Activated T-helper 1 cell treated with anti-CD3 and anti-CD28 coated beads, Interleukin-12 subunit alpha, Interleukin-12 subunit beta, Interleukin-2, Interleukin-4 antibody, amounts not matched to agents 30 ng/mL and 10 ng/mL and 1 ng/mL, durations not matched to agents 14 hours and 24 hours and 36 hours (primary cell): ENCODE measurements at places on chromosomes 3 and 15. TPM values are rescaled to one million over a fixed set of nuclear protein-coding genes. Genes with fewer than 3 reads are reported as not detected.

NR2E3 gene
- not detected in 2 replicates for total RNA-seq

GRCh38 chr3:176378789-176379188 lies 818.5 kb downstream of the TBL1XR1 start:
- no peaks in the 10 kb centered on the region for H3K4me1 ChIP-seq
- H3K27ac ChIP-seq = no peak overlapping the region
- DNase-seq = no peak
- no peaks in the 10 kb centered on the region for H3K27me3 ChIP-seq
- no peaks in the 10 kb centered on the region for H3K36me3 ChIP-seq

DNA sequence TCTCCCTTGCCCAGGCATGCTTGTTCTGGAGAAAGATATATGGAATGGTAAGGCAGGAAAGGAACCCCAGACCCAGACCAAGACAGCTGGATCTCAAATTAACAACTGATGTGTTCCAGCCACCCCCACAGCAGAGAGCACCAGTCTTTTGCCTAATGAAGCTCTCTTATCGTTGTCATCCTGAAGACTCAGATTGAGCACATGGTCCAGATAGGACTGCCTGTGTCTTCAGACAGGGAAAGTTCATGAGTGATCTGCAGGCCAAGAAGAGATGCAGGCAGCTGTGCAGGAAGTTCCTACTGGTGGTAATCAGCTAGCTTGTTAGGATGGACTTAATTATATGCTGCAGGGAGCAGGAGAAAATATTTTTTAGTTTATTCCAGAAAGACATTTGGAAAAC lies 53.3 kb downstream of the PPP2R3A start:
- peaks cover 6% of the 10 kb centered on the region for H3K27me3 ChIP-seq
- no peaks in the 10 kb centered on the region for H3K36me3 ChIP-seq
- no peak overlapping the region for H3K4me3 ChIP-seq
- no peak for DNase-seq
- no peaks in the 10 kb centered on the region for H3K4me1 ChIP-seq

- H3K27ac ChIP-seq = no peak overlapping the region
- H3K27me3 ChIP-seq = no peaks in the 10 kb centered on the region
- H3K4me1 ChIP-seq = peaks cover 29% of the 10 kb centered on the region
- no peak for DNase-seq
Observed at GRCh38 chr3:171314341-171314740, 145.9 kb downstream of the TNIK start.

GRCh38 chr15:60118146-60118545 lies 114.0 kb downstream of the FOXB1 start:
- DNase-seq = no peak
- H3K27ac ChIP-seq = no peak overlapping the region
- peaks cover 50% of the 10 kb centered on the region for H3K4me1 ChIP-seq
- no peak overlapping the region for H3K4me3 ChIP-seq
- no peaks in the 10 kb centered on the region for H3K27me3 ChIP-seq

DNA sequence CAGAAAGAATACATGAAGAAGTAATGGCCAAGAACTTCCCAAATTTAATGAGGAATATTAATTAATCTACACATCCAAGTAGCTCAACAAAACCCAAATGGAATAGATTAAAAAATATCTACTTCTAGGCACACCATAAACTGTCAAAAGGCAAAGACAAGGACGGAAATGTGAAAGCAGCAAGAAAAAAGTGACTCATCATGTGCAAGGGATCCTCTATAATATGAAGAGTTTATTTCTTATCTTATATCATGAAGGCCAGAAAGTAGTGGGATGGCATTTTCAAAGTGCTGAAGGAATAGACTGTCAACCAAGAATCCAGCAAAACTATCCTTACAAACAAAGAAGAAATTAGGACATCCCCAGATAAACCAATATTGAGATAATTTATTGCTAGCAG lies 73.9 kb upstream of the PRICKLE2 start:
- H3K4me3 ChIP-seq = no peak overlapping the region
- no peaks in the 10 kb centered on the region for H3K36me3 ChIP-seq
- H3K27me3 ChIP-seq = peaks cover 3% of the 10 kb centered on the region
- no peak for DNase-seq
- no peak overlapping the region for H3K27ac ChIP-seq
- no peaks in the 10 kb centered on the region for H3K4me1 ChIP-seq

UBA7 gene
- 90.3 and 97.5 TPM in 2 replicates for total RNA-seq

NUTM1 gene
- total RNA-seq = not detected in 2 replicates

GRCh38 chr15:65963911-65964482 lies 94.7 kb downstream of the RAB11A start:
- peaks cover 34% of the 10 kb centered on the region for H3K27me3 ChIP-seq
- H3K4me3 ChIP-seq = no peak overlapping the region
- H3K4me1 ChIP-seq = peaks cover 6% of the 10 kb centered on the region
- H3K27ac ChIP-seq = no peak overlapping the region

- H3K4me3 ChIP-seq = peak overlapping the region; percentile 77
- DNase-seq = no peak
- peaks cover 12% of the 10 kb centered on the region for H3K36me3 ChIP-seq
- peaks cover 2% of the 10 kb centered on the region for H3K27me3 ChIP-seq
- H3K27ac ChIP-seq = peak overlapping the region; percentile 65
Observed at GRCh38 chr3:126476166-126477060, 722 bp upstream of the ZXDC start.

DNA sequence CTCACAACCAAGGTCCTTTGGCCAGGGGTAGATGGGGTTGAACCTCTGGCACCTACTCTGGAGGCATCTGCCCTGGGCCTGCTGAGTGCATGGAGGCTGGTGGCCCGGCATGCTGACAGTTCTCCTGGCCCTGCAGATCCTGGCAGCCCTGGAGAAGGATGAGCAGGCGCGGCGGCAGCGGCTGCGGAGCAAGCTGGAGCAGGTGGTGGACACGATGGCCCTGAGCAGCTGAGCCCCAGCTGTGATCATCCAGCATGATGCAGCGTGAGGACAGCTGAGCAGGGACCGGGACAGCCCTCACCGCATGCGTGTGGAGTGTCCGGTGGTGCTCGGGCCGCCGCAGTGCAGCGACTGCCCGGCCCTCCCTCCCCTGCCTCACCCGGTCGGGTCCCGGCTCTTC lies 50.9 kb downstream of the PLXNA1 start:
- no peaks in the 10 kb centered on the region for H3K36me3 ChIP-seq
- DNase-seq = no peak
- H3K27me3 ChIP-seq = peaks cover under 1% of the 10 kb centered on the region
- H3K4me3 ChIP-seq = no peak overlapping the region

DNA sequence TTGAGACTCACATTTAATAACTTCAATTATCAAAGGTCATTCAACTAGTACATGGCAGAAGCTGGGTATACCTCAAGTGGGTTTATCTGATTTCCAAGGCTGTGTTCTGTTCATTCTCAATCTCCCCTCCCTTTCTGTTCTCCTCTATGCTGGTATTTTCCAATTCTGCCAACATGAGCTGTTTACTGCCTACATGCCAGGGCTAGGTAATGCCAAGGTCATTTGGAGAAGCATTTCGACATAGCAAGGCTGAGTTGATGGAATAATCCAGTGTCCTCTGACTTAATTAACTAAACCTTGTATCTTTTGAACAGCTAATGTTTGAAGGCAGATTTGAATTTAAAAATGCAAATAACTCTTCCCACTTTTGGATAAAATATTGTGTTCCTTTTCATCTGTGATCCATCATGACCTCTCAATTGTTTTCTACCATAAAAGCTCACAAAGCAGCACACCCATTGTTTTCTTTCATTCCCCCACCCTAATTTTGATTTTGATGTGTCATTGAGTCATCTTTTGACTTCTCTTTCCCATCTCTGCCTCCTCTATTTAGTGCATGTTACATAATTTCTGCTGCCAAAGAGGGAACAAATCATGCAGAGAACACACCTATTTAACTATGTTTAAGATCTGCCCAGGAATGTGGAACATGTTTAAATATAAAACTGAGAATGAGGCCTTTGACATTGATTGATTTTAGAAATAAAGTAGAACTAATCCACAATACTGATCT lies 308.8 kb upstream of the NR2E3 start:
- no peak for DNase-seq
- H3K27me3 ChIP-seq = peaks cover 3% of the 10 kb centered on the region
- H3K36me3 ChIP-seq = no peaks in the 10 kb centered on the region
- H3K27ac ChIP-seq = no peak overlapping the region
- H3K4me1 ChIP-seq = no peaks in the 10 kb centered on the region

IL17RB gene
- 0.91 and 1.2 TPM in 2 replicates for total RNA-seq

- no peak overlapping the region for H3K27ac ChIP-seq
- no peak overlapping the region for H3K4me3 ChIP-seq
- H3K36me3 ChIP-seq = no peaks in the 10 kb centered on the region
- no peaks in the 10 kb centered on the region for H3K4me1 ChIP-seq
- DNase-seq = no peak
- peaks cover 11% of the 10 kb centered on the region for H3K27me3 ChIP-seq
Observed at GRCh38 chr15:80682201-80682600, 12.9 kb upstream of the ABHD17C start.

PFKFB4 gene
- 11.7 and 15.5 TPM in 2 replicates for total RNA-seq

DNA sequence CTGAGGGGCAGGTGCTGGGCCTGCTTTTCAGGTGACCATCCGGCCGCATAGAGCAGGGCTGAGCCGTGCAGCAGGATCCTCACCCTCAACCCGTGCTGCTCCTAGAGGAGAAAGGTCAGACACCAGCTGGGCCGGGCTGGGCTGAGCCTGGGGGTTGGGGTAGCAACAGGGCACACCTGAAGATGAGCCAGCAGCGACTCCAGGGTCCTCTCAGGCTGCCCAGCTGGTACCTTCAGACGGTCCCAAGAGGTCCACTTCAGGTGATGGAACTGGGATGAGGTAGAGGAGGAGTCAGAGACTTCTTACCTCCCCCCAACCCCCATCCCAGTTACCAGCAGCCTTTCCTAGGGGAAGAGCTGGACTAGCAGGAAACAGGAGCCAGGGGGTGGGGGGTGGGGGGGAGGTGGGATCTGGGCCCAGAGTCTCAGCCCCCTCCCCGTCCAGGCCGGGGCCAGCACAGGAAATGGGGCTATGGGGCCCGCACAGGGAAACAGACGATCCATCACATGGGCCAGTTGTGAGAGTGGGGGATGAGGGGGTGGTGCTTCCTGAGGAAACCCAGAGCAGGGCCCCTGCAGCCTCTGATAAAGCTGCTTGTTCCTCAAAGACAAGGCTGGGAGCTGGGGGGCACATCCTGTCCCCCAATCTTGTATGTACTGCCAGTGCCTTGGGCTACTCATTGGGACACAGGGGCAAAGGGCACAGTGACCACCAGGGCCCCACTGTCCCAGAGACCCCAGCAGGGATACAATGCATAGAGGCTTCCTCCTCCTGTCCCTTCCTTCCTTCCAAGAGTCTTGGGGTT lies 3.0 kb downstream of the INKA1 start:
- H3K4me1 ChIP-seq = peaks cover 29% of the 10 kb centered on the region
- DNase-seq = no peak
- peaks cover 16% of the 10 kb centered on the region for H3K36me3 ChIP-seq

DNA sequence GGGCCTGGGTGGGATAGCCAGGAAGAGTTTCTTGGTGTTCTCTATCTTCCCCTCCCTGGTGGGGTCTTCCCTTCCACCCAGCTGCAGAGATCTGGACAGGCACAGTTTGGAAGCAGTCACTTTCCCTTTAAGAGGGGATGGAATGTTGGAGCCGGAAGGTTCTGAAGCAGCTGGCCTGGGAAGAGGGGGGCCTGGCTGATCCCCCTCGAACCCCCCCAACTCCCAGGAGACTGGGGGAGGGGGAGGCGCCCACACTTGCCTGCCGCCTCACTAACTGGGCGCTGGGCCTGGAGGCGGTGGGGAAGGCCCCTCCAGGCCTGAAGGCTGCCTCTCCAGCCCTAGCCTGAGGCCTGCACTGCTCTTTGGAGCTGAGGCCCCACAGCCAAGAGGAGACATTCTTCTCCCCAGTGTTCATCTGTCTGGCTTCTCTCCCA lies 1.4 kb downstream of the DVL3 start:
- peaks cover 5% of the 10 kb centered on the region for H3K27me3 ChIP-seq
- peaks cover 20% of the 10 kb centered on the region for H3K4me1 ChIP-seq
- peak overlapping the region; percentile 95 for H3K4me3 ChIP-seq
- peaks cover 6% of the 10 kb centered on the region for H3K36me3 ChIP-seq
- DNase-seq = no peak

PRSS50 gene
- total RNA-seq = not detected in 2 replicates

GRCh38 chr3:54783611-54784010 lies 144.2 kb downstream of the LRTM1 start:
- no peak overlapping the region for H3K4me3 ChIP-seq
- H3K27me3 ChIP-seq = no peaks in the 10 kb centered on the region
- no peak overlapping the region for H3K27ac ChIP-seq
- DNase-seq = no peak
- H3K4me1 ChIP-seq = no peaks in the 10 kb centered on the region

DNA sequence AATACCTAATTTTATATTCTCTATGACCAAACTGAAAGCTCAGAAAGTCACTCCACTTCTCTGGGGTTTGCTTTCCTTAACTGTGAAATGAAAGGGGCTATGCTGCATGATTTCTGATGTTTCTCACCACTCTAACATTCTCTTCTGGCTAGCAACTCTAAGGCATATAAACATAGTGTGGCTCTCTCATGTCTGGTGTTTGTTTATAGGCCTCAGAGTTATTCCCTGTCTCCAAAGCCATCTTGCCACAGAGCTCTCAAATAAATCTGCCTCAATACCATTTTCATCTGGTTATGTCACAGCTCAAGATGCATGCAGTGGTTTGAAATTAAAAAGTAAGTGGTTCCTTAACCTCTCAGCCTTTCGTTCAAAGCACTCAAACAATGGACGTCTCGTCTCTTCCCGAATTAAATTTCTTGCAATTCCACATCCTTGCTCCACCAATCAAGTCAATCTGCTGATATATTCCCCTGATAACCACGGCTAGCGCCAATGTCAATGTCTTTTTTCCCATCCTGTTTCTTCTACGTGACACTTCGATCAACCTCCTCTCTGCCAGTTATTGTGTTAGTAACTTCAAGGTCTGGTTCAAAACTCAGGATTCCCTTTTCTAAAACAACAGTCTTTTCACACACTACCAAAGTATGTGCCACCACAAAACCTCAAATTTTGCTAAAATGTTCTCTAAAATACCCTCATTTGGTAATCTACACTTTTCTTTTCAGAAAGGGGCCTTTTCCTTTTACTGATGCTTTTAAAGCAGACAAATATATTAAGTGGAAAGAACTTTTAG lies 16.0 kb downstream of the TOMM70 start:
- no peak overlapping the region for H3K27ac ChIP-seq
- no peak overlapping the region for H3K4me3 ChIP-seq
- no peaks in the 10 kb centered on the region for H3K27me3 ChIP-seq
- H3K4me1 ChIP-seq = peaks cover 11% of the 10 kb centered on the region
- DNase-seq = no peak

IL17RD gene
- 0.15 TPM in 1 of 2 replicates, not detected in the other for total RNA-seq

SLC6A20 gene
- not detected in 2 replicates for total RNA-seq

GRCh38 chr3:142009029-142009428 lies 132.6 kb downstream of the ATP1B3 start:
- DNase-seq = no peak
- H3K4me3 ChIP-seq = no peak overlapping the region
- no peaks in the 10 kb centered on the region for H3K36me3 ChIP-seq
- no peak overlapping the region for H3K27ac ChIP-seq
- H3K4me1 ChIP-seq = no peaks in the 10 kb centered on the region

GOLGA8N gene
- 6.2 and 7.7 TPM in 2 replicates for total RNA-seq

GRCh38 chr3:53346514-53346913 lies 829 bp downstream of the DCP1A start:
- peaks cover 24% of the 10 kb centered on the region for H3K36me3 ChIP-seq
- peaks cover 39% of the 10 kb centered on the region for H3K4me1 ChIP-seq
- no peaks in the 10 kb centered on the region for H3K27me3 ChIP-seq
- peak overlapping the region; percentile 98 for H3K4me3 ChIP-seq
- peak overlapping the region; percentile 98 for H3K27ac ChIP-seq
- DNase-seq = no peak

SUSD5 gene
- not detected in 2 replicates for total RNA-seq
